Mesenteric fat pad (tissue), 1 donor: ENCODE measurements at places on chromosomes 5 and 9.

GRCh38 chr9:72349240-72349639, 15.8 kb downstream of the ZFAND5 start:
- no peak for DNase-seq

DNA sequence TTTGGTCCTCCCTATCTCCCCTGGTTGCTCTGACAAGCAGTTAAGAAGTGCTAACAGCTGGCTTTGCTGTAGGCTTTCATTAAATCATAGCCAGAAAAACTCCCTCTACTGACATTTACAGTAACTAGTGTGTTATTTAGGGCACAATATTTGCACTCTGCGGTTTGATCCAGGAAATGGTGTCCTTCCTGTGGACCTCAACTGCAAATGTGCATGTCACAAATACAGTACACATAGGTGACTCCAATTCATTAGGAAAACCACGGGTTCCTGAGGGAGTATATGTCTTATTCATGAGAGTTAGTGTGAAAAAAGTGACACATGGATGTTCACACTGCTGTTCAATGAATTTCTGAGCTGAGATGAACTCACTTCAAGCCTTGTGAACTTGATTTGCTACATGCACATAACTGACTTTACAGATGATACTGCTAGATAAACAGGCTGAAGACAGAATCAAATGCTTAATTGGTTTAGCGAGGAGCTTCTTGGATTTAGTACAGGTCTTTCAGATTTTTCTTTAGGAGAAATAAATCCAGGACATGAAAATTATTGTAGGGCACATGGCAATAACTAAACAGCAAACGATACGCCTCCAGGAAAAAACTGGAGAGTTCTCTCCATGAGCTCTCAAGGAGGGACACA, 281.5 kb downstream of the EFNA5 start:
- DNase-seq = no peak

- no peak for DNase-seq
Observed at GRCh38 chr5:169153405-169153804, 147.5 kb downstream of the SLIT3 start.

GRCh38 chr9:93319992-93320500, 131.4 kb upstream of the FAM120A start:
- no peak for DNase-seq

DNA sequence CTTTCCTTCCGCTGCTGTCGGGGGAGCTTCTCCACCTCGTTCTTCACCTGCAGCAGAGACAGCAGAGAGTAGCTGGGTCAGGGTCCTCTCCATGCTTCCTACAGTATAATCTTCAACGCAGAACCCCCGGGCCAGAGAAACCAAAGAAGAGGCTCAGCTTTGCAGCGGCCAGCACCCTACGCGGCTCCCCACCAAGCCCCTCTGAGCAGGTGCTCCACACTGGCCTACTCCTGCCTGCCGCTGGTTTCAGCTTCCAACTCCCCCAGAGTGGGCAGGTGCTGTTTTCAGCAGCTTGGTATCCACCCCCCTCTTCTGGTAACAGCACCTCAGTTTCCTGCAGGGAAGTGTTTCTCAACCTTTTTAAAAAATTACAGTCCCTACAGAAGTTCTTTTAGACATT, 58.3 kb upstream of the FBXW11 start:
- DNase-seq = peak; percentile 74

DNA sequence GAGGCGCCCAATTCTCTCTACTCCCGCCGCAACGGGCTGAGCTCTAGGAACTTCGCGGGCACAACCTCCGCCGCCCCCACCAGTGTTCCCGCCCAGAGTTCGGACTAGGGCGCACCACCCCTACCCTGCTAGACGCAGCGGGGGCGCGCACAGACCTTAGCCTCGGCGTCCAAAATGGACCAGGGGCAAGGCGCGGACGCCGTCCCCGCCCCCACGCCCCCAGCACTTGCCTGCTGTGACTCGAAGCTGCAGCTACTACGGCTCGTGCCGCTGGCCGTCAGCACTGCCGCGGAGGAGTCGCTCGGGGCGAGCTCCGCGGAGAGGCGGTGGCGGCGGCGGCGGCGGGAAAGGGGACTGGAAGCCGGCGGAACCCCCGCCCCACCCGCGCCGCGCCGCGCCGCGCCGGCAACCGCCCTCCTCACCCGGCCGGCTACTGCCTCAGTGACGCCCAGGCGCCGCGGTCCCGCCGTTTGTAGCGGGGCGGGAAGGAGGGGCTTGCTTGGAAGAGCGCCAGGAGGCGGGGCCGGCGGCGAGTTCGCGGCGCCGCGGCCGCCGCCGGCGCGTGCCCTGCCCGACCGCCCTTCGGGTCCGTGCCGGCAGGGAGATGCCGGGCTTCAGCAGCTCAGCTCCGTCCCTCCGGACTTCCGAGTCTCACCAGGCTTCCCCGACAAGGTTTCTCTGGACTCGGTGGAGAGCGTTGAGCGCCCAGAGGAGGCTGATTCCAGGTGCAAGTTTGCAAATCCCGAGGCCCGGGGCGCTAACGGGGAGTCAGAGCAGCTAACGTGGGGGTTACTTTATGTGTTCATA, 4.5 kb downstream of the ELAVL2 start:
- DNase-seq = no peak

DNA sequence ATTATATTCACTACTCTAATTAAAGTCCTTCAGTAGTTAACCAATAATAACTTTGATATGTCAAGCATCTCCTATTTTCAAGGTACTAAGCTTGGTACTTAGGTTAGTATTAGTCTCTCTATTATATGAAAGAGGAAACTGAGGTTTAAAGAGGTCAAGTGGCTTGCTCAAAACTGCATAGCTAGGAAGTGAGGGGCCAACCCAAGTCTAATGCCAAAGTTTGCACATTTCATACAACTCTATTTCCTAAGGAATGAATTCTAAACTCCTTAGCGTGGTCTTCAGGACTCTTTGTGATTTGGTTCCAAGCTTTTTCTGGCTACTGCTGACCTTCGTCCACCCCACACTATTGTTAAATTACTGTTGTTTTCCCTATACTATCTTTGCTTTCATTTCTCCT, 9.9 kb upstream of the SHOC1 start:
- no peak for DNase-seq

- DNase-seq = no peak
Observed at GRCh38 chr5:130520211-130520610, 615.9 kb downstream of the CHSY3 start.

- DNase-seq = no peak
Observed at GRCh38 chr5:144151026-144151425, 19.4 kb downstream of the YIPF5 start.

DNA sequence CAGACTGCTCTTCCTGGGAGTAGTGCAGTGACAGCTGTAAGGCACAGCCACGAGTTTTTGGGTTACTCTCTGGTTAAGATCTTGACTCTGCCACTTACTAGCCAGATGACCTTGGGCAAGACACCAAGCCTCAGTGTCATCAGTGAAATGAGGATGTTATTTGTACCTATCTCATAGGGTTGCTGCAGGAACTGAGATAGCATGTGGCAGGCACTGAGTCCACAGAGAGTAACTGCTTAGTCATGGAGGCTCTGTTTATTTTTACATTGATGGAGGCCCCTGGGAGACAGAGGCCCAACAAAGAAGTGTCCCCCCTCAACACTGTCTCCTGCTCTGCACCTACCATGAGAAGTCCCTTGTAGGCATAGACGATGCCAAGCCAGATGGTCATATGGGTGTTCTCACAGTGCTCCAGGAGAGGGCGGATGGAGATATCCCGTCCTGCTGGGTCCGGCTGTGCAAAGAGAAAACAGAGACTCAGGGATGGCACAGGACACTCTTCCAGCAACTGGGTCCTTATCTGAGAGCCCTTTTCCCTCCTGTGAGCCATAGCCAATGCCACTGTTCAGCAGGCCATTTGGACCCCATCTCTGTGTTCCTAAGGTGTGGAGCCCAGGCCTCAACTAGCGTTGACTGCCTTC, 55.4 kb upstream of the TBC1D2 start:
- peak; percentile 18 for DNase-seq

DNA sequence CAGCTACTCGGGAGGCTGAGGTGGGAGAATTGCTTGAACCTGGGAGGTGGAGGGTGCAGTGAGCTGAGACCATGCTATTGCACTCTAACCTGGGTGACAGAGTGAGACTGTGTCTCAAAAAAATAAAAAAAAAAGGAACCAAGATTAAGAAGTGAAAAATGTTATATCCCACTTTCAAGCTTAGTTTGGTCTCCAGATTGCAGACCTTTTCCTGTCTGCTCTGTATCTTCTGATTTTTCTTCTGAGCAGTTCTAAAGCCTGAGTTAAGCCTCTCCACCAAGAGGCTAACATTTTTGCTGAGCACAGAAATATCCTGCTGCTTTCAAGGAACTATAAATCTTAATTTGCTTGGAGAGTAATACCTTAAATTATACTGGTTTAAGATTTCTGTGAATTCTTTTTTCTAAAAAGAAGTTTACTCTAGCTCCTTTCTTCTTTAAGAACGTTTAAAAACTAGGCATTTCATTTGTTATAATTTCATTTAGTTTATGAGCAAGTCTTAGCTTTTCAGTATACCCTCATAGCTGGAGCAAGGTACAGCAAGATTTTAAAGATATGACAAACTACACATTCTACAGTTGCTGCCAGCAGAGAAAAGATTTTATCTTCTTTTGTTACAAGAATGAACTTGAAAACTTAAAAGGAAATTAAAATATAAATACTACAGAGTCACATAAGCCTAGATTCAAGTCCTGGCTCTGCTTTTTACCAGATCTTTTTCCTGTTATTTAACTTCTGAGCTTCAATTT, 55.0 kb downstream of the GARNL3 start:
- DNase-seq = no peak

DNA sequence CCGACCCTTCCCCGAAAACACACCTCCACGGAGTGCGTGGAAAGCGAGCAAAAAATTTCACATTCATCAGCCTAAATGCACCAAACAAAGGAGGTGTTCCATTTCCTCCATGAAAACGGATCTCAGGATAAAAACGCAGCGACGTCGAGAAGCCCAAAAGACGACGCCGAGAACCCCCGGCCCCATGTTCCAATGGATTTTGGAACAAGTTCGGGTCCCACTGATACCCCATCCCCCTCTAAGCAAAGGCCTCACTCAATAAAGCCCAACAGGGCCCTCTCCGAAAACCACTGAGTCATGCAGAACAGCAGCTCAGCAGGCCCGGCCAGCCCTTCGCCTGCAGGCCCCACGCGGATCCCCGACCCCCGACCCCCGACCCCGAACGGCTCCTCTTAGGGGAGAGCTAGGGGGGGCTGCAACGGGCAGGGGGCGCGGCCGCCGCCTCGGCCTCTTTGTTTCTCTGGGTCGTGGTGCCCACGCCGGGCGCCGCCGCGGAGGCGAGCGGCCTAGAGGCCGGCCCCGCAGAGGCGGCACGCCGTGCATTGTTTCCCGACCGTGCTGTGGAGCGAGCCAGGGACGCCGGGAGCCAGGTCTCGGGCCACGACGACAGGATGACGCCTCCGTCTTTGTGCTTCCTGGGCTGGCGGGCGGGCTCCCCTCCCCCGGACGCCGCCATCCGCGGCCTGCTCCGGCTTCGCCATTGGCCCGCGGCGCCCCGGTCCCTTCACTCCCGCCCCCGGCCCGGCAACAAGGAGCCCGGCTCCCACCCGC, 915 bp downstream of the ZFAND5 start:
- DNase-seq = peak; percentile 91

DNA sequence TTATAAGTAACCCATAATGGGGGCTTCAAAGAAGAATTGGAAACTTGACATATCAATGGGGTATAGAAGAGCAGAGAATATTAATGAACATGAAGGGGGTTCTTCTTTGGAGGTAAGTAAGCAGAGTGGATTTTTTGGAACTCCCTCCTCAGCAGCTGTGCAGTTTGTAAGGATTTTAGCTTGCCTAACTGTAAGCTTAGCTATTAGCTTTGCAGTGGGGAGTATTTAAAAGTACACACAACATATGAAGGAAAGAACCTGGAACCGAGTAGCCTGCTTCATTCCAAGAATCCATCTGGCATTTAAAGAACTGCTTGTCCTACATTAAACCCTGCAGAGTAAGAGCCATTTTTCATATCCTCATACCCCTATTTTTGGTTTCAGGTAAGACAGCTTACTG, 2.2 kb upstream of the PBX3 start:
- no peak for DNase-seq

DNA sequence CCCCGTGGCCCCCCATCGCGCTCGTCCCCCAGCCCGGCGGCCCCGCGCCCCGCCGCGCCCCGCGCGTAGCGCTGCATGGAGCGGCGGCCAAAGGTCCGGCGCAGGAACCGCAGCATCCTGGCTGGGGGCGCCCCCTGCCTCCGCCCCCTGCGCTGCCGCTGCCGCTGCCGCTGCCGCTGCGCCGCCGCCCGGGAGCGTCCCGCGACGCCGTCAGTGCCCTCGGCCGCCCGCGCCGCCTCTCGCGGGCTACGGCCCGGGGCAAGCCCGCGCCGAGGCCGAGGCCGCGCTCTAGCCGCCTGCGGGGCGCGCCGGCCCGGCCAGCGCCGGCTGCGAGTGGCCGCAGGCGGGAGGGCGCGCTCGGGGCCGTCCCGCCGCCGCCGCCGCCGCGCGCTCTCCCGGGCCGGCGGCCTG, 523 bp downstream of the EPB41L4B start:
- DNase-seq = no peak

DNA sequence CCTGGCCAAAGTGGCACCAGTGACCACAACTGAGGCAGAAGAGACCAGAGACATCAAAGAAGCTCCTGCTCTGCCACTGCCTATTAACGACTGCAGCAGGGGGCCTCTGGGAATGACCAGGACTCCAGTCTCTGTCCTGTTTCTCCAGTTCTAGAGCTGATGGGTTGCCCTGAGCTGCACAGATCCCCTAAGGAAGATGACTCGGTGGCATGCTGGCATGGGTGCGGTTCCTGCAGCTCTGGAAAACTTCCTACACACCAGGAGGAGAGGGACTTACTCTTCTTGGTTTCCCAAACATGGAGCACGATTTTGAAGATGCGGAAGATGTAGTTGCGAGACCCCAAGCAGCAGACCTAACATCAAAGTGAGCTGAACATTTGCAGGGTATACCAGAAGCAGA, 2.7 kb downstream of the SLIT3 start:
- DNase-seq = no peak

GRCh38 chr9:121069396-121069795, 5.4 kb upstream of the CNTRL start:
- DNase-seq = no peak

DNA sequence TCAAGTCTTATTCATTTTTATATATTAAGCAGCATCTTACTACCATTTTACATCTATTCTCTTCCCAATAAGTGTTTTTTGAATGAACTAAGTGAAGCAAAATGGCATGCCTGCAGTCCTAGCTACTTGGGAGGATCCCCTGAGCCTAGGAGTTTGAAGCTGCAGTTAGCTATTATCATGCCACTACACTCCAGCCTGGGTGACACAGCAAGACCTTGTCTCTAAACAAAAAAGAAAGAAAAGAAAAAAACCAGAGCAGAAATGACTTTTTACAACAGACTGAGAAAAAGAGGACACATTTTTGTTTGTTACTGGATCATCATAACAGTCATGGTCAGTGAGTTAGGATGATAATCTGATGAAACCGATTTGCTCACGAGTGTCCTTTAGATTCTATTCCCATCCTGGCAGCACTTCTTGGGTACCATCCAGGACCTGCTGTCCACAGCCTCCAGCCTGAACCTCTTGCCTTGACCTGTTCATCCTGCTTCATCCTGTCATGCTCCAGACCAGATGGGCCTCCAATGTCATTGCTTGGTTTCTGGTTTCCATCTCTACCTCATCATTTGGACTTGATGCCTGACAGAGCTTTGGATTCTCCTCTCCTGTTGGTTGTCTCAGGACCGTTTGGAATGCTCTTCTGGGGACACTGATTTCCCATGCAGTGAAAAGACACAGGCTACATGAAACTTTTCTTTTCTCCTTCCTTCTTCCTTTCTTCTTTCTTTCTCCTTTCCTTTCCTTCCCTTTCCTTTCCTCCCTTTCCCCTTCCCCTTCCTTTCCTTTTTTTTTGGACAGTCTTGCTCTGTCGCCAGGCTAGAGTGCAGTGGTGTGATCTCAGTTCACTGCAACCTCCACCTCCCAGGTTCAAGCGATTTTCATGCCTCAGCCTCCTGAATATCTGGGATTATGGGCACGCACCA, 50.1 kb upstream of the GLRX start:
- no peak for DNase-seq

- no peak for DNase-seq
Observed at GRCh38 chr5:168672888-168673287, 93.7 kb upstream of the PANK3 start.
